ENCODE measurements at places on chromosomes 7 and 10.

GRCh38 chr7:34365011-34365410, 293.0 kb upstream of the NPSR1 start:
- DNase-seq: no peak

DNA sequence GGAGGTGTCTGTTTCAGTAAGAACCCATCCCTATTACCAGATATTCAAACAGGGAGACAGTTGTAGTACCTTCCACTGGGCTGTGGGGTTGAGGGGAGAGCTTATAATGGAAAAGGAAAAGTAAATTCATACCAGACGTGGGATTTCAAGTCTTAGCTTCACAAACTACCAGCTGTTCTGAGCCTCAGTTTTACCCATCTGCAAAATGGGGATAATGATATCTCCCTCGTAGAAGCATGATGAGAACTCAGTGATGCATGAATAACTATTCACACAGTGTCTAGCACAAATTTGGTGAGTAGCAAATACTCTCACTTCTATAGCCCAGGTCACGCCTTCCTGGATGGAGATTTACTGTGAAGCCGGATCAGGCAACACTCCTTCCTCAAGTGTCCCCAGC, 29.1 kb upstream of the IKZF1 start:
- no peak for DNase-seq

GRCh38 chr7:37411444-37412034, 37.1 kb downstream of the ELMO1 start:
- DNase-seq: no peak

GRCh38 chr10:63375859-63376258, 89.9 kb downstream of the JMJD1C start:
- no peak for DNase-seq

GRCh38 chr10:33112831-33113455, 154.9 kb upstream of the ITGB1 start:
- DNase-seq: no peak

DNA sequence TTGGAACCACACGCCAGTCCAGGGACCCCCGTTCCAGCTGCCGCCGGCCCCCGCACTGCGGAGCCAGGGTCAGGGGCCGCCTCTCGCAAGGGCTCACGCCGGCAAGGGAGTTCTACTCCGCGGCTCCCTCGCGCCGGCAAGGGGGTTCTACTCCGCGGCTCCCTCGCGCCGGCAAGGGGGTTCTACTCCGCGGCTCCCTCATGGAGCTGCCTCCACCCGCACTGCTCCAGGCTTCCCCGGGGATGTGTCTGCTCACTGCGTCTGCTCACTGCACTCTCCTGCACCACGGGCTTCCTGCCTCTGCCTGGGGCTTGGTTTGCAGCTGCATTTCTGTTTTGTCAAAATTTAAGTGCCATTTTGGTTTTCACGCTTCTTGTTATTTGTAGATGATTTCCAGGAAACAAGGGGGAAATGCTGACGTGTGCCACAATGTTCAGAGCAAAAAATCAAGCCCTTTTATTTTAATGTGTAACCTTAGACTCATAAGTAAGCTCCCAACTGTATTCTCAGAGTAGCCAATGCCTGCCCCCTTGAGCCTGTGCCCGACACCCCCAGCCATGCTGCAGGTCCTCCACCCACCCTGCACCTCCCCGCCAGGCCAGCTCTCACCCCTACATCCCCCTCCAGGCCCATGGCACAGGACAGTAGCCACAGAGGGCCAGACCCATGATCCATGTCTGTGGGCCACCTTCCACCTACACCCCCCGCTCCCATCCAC, 246.2 kb downstream of the MAD1L1 start:
- DNase-seq: no peak

- no peak for DNase-seq
Observed at GRCh38 chr10:49131507-49132361, 2.1 kb downstream of the FAM170B start.

- DNase-seq: no peak
Observed at GRCh38 chr7:126809188-126809587, 443.6 kb downstream of the GRM8 start.

DNA sequence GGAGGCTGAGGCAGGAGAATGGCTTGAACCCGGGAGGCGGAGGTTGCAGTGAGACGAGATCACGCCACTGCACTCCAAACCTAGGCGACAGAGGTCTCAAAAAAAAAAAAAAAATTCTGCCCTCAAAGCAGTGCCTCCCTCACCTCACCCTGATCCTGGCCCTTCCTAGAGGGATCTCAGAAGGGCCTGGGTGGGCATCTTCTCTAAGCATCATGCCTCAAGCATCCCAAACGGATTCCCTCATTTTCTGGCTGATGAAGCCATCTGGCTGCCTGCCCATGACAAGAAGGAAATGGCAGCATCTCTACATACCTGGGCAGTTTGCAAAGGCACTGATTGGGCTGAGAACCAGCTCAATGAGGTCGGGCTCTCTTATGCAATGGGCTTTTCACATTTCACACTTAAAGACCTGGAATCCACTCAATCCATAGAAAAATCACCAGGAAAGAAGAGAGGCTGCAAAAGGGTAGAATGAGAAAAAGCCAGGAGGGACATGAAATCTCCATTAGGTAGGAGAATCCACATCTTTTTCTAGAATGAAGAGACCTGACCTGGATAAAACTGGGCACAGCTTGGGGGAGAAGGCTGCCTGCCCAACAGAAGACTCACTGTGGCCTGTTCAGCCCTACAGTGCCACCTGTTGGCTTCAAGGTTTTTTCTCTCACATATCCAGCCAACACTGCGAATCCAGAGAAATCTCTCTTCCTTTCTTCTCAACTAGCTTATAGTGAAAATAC, 48.1 kb downstream of the PDLIM1 start:
- DNase-seq: no peak

- DNase-seq: no peak
Observed at GRCh38 chr10:29119374-29119773, 169.5 kb upstream of the LYZL1 start.

DNA sequence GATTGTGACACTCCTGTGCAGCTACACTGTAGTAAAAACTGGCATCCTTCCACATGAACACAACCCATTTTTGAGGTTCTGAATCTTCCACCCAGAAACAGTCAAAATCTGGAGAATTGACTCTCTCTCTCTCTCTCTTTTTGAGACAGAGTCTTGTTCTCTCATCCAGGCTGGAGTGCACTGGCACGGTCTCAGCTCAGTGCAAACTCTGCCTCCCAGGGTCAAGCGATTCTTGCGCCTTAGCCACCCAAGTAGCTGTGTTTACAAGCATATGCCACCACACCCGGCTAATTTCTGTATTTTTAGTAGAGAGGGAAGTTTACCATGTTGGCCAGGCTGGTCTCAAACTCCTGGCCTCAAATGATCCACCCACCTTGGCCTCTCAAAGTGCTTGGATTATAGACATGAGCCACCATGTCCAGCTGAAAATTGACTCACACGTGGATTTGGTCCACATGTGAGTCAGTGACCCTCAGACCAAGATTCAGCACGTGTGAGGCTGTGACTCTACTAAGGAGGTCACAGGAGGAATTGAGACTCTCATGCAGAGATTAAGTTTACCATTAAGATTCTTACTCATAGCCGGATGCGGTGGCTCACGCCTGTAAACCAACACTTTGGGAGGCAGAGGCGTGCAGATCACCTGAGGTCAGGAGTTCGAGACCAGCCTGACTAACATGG, 12.1 kb upstream of the ZNF107 start:
- no peak for DNase-seq

DNA sequence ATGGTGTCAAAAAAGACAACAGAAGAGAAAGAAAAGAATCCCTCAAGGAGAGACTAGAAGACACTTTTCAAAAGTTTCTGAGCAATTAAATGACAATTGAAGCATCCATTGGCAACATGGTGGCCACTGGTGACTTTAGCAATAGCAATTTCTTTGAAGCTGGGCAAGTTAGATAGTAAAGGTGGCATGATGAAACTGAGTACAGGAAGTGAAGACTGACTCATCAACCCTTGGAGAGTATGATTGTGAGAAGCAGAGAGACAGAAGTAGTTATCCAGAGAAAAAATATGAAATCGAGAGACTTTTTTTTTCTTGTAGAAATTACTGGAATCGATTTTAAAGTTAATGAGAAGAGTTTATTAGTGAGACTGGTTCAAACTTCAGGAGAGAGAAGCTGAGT, 52.5 kb downstream of the DGKB start:
- no peak for DNase-seq

- no peak for DNase-seq
Observed at GRCh38 chr7:48387932-48388331, 216.7 kb downstream of the ABCA13 start.

- DNase-seq: no peak
Observed at GRCh38 chr10:29670761-29671160, 36.0 kb upstream of the SVIL start.

DNA sequence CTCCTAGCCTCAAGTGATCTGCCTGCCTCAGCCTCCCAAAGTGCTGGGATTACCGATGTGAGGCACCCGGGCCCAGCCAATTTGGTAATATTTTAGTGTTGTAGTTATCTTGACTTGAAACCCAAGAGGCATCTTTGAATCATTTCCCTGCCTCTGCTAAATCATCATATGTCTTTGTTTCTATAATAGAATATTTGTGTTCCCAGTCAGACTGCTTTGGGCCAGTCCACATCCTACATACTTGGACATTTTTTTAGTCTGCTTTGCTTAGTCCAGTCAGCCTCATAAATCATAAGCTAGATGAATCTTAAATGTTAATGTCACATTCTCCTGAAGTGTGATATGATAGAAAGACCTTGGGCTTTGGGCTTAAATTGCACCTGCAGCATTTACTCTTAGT, 5.9 kb downstream of the STAM start:
- DNase-seq: no peak

DNA sequence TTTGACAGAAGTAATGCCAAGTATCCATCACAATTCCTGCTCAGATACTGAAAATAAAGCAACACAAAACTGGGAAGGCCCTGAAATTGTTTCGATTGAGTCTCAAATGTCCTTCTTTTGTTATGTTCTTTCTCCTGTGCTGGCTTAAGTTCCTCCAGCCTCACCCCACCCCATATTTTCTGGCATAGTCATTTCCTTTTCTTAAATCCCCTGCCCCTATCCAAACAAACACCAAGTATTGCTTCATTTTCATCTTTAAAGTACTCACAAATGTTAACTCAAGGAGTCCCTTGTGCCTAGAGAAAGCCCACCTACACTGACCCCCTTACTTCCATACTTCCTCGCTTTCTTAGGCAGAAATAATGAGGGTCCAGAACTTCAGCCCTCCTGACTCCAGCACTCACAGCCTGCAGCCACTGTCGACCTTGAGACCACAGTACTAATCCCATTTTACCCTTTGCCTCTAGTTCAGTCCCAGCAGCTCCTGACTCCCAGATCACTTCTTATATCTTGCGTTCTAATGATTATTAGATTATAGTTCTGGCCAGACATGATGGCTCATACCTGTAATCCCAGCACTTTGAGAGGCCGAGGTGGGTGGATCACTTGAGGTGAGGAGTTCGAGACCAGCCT, 73.2 kb upstream of the ST8SIA6 start:
- no peak for DNase-seq

- no peak for DNase-seq
Observed at GRCh38 chr7:50339990-50340500, 35.5 kb downstream of the IKZF1 start.

DNA sequence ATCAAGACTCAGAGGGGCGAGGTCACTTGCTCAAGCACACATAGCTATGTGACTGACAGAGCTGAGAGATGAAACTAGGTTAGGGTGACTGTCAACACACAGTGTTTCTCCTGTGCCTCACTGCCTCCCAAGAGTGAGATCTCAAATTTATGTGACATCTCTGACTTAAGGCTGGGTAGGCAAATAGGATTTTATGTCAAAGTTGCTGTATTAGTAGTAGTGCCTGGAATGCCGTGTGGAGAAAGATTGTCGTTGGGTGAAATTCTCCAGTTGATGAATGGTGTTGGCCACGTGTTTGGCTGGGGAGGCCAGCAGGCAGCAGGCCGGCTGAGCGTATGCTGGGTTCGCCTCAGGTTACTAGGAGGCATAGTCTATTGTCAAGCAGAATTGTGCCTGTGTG, 148.3 kb upstream of the BMPER start:
- DNase-seq: no peak

DNA sequence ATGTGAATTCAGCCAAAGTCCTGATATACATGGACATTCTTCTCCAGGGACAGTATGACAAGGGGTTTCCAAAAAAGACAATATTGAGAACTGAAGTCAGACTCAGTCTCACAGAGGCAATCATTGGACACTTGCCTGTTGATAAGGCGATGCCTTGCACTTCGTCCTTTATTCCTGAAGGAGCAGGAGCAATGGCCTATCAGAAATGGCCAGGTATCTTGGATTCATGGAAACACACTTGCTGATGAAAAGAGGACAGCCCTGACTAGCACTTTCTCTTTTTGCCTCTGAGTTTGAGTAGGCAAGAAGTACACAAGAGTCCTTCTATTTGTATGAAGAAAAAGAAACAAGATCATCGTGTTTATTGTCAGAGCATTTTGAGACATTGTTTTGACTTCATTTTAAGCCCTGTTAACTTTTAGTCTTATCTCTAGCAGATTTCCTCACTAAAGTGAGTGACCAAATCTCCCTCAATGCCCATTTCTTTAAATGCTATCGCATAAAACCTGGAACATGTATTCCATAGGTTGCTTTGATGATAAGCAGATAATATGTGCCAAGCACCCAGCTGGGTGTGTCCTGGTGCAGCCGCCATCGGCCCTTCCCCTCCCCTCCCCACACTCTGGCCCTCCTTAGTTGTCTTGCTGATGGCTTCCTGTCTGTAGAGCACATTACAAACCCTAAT, 26.6 kb downstream of the ST8SIA6 start:
- no peak for DNase-seq

All from effector memory CD4-positive, alpha-beta T cell (primary cell).